Stimulated activated CD8-positive, alpha-beta memory T cell treated with anti-CD3 and anti-CD28 coated beads, Interleukin-15, amount 100 ng/mL, for 24 hours (primary cell): ENCODE measurements at places on chromosomes 5 and 9.
A peak's percentile ranks its signal among the peaks of the same experiment; 100 is the strongest.

GRCh38 chr5:128143911-128144310, 60.3 kb downstream of the SLC12A2 start:
- no peak for DNase-seq

GRCh38 chr9:137076636-137077009, 694 bp upstream of the UAP1L1 start:
- no peak for DNase-seq

DNA sequence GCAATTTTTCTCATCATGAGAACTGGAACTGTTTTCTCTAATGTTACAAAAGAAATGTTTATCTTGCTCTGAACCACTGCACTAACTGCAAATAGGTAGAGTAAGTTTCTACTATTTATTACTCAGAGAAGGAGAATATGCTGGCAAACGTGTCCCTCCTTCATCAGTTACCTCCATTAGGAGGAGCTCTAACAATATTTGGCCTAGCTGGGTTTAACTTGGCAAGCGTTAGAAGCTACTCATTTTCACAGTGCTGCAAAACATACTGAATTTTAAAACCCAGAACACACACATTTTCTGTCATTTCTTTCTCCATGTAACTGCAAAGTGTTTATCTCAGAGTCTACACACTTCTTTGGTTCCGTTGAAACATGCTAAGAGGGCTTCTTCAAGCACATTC, 101.0 kb upstream of the GABRG2 start:
- DNase-seq, result no peak

DNA sequence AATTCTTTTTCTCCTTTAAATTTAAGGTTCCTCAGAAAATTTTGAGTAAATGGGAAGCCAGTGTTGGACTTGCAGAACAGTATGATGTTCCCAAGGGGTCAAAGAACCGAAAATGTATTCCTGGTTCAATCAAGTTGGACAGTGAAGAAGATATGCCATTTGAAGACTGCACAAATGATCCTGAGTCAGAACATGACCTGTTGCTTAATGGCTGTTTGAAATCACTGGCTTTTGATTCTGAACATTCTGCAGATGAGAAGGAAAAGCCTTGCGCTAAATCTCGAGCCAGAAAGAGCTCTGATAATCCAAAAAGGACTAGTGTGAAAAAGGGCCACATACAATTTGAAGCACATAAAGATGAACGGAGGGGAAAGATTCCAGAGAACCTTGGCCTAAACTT, 76.0 kb downstream of the NSD1 start:
- DNase-seq, result no peak

DNA sequence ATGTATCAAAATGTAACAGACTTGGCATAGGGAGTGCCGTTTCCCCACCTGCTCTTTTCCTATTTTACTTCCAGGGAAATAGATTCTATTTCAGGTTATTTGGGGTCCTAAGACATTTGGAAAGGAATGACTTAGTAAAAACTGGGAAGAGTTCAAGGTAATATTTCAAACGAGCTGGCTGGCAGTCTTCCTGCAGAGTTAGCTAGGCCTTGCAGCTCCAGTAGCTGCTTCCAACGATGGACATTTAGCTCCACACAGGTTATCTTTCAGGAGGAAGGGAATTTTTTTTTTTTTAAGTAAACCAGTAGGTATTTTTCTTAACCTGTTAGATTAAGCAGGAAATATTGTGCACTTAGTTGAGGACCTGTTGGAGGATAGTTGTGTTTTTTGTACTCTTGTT, 45.2 kb downstream of the TLE4 start:
- DNase-seq, result no peak

DNA sequence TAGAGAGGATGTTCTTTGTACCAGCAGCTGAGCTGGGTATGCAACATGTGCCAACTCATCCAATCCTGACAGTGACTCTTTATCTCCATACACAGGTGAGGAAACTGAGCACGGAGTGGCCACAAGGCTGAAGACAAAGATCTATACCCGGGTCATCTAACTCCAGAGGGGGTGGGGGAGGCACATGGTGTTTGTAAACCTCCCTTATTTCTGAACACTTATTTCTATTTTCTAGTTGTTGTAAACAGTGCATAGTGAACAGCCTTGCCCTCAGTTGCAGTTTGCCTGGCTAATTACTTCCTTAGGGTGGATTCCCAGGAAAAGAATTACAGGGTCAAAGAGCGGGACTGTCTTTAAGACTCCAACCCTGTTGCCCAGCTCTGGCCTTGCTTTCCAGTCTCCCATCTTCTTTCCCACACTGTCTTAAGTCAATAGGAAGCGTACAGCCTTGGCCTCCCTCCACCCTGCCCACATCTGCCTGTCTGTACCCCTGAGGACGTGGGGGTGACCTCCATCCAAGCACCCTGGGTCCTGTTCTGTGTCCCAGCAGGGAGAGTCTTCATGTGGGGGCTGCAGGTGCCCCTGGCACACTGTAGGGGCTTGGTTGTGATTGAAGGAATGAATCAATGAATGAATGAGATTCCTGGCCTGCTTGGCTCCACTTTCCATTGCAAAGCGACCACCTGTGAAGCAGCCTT, 13.2 kb upstream of the FIBCD1 start:
- DNase-seq, result no peak

DNA sequence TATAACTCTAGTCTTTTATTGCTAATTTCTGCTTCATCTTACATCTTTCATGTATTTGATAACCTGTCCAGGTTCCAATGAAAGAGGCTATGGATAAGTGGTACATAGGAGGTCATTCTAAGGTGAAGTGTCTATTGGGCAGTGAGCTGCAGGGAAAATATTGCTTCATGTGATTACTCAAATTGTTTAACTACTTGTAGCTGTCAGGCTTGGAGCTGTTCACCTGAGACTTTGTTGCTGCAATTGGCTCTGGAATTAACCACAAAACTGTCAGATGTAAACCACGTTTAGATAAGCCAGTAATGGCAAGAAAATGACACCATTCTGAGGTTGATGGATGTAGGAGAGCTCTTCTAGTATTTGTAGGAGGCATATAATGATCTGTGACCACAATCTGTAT, 26.0 kb downstream of the ADAMTSL1 start:
- no peak for DNase-seq

- peak; percentile 77 for DNase-seq
Observed at GRCh38 chr5:79857714-79858409, 133.2 kb downstream of the MTX3 start.

DNA sequence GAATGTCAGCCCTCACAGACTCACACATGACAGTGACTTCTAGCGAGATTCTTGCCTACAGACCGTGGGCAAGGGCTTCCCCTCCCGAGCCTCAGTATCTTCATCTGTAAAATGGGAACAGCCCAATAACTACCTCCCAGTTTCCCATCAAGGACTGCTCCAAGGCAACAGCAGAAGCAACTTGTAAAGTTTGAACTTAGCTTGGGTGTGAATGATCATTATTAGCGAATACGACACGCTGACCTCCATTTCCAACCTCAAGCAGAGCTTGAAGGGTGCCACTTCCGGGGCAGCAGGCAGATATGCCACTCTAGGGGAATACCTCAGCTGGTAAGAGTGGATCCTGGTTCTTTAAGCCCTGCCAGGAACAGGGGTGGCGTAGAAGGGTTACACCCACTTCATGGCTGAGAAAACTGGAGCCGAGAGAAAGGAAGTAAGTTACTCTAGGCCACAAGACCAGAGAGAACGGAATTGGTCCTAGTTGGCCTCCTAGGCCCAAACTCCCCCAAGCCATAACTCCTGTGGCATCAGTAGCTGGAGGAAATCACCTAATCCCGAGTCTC, 2.0 kb downstream of the RNF44 start:
- DNase-seq, result no peak

GRCh38 chr5:95862671-95863382, 40.3 kb upstream of the GLRX start:
- no peak for DNase-seq

GRCh38 chr5:34062419-34062818, 19.4 kb upstream of the C1QTNF3 start:
- no peak for DNase-seq

DNA sequence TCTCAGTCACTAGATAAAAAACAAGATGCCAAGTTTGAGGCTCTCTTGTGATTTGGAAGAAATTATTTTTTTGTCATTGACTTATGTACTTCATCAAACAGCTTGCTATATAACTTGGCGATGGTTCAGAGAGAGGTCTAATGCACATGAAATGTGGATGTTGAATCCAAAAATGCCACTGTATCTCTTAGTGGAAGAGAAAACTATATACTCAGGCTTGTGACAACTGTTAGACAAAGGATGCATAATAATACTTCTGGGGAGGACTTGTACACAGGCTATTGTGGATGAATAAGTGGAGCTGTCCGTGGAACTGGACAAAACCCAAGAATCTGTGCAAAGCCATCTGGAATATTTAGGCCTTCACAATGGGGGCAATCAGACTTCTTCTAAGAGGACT, 162.9 kb upstream of the NMUR2 start:
- no peak for DNase-seq

DNA sequence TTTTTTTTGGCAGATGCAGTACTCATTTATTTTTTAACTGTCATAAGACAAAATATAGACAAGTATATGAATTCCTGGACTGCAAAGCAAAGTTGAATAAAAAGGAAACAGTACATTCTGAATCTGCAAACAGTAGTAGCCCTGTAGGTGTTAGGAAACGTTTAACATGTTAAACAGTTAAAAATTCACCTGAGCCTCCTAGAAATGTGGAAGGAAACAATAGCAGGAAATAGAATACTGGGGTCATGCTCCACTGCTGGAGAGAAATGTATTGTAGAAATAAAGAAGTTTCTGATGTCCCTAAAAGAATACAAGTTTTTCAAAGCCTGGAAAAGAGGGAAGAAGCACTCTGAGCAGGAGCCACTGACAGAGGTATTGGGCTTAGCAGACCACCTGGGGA, 866.0 kb downstream of the PTPRD start:
- no peak for DNase-seq

DNA sequence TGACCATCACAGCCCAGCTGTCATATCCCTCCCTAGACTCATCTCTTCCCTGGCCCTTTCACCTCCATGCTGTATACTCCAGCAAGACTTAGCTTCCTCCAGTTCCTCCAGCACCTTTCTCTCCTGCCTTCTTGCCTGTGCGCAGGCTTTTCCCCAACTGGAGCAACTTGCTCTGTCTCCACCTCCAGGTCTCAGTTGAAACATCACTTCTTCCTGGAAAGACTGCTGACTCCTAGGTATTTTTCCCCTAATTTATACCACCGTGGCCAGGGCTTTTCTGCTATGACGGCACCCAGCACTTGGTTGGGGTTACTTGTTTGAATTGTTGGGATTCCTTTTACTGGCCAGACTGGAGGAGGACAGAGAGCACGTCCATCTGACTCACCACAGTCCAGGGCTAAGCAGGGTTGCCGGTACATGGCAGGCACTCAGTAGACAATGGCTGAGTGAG, 67.5 kb downstream of the KCNIP1 start:
- DNase-seq, result no peak

GRCh38 chr5:56829137-56829908, 14.0 kb downstream of the MAP3K1 start:
- no peak for DNase-seq

- no peak for DNase-seq
Observed at GRCh38 chr5:78809444-78809843, 160.9 kb upstream of the LHFPL2 start.

DNA sequence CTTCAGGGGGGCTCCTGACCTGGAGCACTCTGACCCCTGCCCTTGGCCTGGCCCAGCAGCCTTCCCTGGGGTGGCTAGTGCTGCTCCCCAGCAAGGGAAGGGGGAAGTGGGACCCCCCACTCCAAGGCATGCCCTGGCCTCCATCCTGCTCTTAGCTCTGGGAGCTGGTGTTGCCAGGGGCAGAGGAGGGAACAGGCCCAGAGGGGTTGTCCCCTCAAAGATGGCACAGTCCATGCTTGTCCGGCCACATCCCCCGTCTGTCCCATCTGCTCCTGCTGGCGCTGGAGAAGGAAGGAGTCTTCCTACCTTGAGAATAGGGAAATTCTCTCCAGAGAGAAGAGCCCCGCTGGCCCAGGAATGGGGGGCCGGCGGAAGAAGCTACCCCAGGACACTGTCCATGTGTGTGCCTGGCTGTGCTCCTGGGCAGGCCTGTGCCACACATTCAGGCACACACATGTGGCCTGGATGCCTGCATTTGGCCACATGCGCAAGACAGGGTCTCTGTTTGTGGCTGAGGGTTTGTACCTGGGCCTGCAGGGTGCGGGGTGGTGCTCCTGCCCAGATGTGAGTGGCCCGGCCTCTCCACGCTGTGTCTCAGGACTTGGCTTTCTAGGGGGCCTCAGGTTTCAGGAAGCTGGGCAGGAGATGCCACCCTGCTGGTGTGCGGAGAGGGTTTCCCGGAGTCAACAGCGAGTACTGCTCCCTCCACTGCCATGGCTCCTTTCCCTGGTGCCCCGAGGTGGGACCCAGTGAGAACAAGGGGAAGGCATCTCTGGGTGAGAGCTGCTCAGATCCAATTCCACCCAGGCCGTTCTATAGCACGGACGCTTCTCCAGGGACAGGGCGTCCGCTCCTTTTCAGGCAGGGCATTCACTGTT, 247.1 kb downstream of the PBX3 start:
- DNase-seq, result no peak

GRCh38 chr5:132657676-132658380, at the start of gene IL13:
Gene IL13, plus strand, starts transcription at chr5:132658173. Its CDS starts 14 bp downstream, at chr5:132658187.
- DNase-seq, result no peak

GRCh38 chr5:181217111-181217802, 5.8 kb upstream of the TRIM41 start:
- no peak for DNase-seq

DNA sequence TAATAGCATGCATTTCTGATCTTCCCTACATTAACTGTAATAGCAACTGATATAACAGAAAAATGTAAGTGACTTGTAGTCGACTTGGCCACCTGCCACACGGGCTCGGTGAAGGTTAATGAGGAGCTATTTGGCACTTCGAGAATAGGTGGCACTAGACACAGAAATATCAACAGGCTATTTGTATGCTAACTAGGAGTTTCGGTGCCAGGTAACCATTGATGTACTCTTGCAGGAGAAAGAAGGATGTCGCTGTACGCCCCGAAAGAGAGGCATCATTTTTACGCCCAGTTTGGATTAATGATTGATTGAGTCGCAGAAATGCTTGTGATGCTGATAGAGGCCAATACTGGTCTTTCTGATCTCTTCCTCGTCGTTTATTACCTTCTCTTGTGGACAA, 516 bp upstream of the DMRT2 start:
- DNase-seq, result no peak

DNA sequence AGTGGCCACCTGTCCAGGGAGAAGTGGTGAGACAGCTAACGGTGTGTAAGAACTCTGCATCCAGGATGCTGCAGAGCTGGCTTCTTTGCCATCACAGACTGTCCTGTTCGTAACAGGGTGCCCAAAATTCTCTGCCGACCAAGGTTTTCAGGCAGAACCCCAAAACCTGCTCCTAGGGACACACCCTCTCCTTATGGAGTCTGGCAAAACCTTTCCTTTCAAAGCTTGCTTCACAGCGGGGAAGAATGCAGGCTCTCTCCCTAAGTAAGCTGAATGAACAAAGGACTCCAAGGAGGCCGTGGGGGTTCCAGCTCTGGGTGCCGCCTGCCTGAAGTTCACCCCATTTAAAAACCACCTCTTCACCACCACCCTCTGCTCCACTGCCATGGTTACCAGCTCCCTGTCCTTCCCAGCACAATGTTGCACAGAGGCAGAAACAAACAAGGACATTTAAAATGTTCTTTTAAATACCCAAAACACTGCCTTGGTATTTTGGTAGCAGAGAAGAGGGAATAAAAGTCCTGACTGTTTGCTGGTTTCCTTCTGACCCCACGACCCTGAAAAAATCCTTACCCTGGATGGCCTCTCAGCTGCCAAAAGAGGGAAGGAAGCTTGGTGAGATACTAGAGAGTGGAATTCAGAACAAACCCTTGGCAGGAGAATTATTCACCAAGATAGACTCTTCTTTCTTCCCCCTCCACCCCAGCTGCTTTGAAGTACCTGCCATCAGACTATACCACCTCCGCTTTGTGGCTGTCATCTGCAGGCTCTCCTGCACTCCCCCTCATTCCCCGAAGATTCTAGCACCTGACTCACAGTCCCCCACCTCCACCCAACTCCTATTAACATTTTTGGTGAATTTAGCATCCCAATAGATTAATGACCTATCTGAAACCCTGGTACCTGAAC, 7.1 kb upstream of the KLF9 start:
- no peak for DNase-seq
